ENCODE measurements at places on chromosomes 3 and 15.

DNA sequence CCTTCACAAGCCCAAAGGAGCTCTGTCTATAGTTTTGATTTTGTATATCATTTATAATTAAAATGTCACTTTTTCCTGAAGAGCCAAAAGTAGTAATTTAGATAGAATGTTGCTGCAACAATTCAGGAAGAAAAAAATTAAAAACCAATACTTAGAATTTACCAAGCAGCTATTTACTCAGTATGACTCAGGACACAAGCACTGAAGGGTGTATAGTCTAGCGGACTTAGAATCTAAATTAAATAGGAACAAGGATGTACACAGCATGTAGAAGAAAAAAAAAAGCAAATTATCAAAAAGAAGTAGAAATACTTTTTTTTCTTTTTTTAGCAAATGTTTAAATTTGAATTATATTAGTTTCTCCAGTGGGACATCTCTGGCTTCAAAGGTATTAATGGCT lies 31.6 kb downstream of the PGBD4 start:
- DNase-seq: no peak

GRCh38 chr15:32718227-32718820 lies 520 bp downstream of the GREM1 start:
- no peak for DNase-seq

GRCh38 chr3:13879946-13880810 lies at the start of gene WNT7A:
WNT7A (minus strand) TSS chr3:13880071; CDS start chr3:13879816, 255 bp downstream.
- DNase-seq: peak; percentile 20

GRCh38 chr3:157066335-157067098 lies 93.4 kb downstream of the CCNL1 start:
- DNase-seq: no peak

GRCh38 chr3:64901986-64902516 lies 214.3 kb upstream of the ADAMTS9 start:
- DNase-seq: no peak

- no peak for DNase-seq
Observed at GRCh38 chr15:66097151-66098021, 156.2 kb downstream of the MEGF11 start.

- DNase-seq: no peak
Observed at GRCh38 chr3:151367448-151367847, 17.1 kb downstream of the P2RY12 start.

DNA sequence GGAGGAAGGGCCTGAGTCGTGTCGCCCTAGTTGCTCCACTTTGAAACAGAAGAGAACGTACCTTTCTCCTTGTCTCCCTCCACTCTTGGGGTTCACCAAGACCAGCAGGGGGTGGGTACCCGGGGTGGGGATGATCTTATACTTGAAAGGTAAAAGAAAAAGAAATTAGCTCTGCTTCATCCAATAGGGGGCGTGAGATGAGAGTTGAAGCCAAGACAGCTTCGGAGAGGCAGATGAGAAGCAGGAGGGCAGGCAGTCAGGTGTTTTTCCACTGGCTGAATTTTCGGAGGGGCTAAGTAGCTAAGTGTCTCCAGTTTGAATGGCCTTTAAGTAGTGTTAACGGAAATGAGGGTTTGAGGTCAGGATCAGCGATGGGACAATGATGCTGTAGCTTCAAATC lies 100.4 kb downstream of the DGKG start:
- no peak for DNase-seq

DNA sequence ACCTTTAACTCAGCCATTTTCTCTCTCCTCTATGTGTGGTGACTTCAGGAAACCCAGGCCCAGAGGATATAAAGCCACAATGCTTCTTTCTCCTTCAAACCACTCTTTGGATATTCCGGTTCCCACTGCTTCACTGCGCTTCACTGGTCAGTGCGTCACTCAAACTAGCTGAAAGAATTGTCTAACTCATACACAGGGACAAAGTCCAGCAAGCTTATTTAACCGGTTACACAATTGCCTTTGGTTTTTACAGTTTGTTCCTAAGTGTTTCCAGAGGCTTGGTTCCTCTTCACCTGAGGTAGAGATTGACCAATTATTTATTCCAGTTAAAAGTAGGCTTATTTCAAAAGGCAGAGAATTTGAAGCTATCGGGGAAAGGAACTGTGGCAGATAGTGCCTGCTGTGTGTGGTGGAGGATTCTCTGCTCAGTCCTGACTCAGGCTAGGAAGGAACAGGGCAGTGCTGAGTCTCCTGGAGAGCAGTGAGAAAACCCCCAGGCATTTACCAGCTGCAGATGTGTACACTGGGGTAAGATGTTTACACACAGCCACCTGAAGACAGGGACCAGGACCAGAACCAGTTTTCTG lies at the start of gene HGD:
HGD (minus strand) TSS at position 145 of the 587 bp plus-strand sequence; CDS start at position 17, 128 bp downstream.
- DNase-seq: no peak

- peak; percentile 32 for DNase-seq
Observed at GRCh38 chr3:183895296-183895695, 10.6 kb upstream of the PARL start.

- DNase-seq: peak; percentile 76
Observed at GRCh38 chr3:172181932-172182586, 142.7 kb downstream of the FNDC3B start.

DNA sequence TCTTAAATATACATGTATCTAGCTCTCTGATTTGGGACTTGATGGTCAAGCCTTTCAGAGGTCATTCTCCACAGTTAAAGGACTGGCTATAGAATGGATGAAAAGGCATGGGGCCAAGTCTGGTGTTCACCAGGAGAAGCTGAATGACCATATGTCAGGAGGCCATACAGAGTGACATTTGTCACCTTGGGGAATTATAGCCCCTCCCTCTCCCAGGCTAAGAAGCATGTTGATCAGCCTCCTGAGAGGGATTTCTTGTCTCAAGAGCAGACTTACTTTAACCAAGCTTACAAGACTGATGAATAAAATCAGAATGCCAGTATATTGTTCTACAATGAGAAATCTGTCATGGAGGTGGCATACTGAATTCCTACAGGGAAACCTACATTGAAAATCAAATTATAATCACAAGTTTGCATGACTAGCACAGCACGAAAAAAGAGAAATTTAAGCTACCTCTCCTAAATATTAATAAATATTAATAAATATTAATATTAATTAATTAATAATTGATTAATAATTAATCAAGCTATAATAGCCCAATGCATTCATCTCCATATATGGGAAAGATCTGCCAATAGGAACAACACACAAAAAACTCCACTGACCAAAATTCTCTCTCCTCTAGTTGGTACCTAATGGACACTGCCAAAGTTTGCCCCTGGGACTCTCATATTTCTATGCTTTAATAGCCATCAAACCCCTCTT lies 47.3 kb downstream of the ATP8B4 start:
- DNase-seq: no peak

- peak; percentile 53 for DNase-seq
Observed at GRCh38 chr3:105353485-105354161, 13.1 kb upstream of the ALCAM start.

DNA sequence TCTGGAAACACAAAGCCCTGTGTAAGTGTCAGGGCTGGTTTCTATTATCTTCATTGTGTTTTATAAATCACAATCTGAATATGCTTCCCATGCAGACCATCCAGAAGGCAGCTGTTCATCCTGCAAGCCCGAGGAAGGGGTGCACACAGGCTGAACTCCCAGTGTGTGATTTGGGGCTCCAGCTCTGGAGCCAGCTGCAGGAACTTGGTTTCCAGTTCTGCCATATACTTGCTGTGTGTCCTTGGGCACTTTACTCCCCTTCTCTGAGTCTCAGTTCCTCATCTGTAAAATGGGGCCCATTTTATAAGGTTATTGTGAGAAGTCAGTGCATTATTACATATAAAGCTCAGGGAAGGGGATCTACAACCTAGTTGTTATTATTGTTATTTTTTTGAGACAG lies 22.6 kb downstream of the CYP8B1 start:
- no peak for DNase-seq

- no peak for DNase-seq
Observed at GRCh38 chr3:39727415-39727814, 82.0 kb upstream of the MYRIP start.

- no peak for DNase-seq
Observed at GRCh38 chr3:157363393-157363792, 73.3 kb upstream of the PTX3 start.

GRCh38 chr3:42827023-42827422 lies 17.8 kb downstream of the ACKR2 start:
- DNase-seq: no peak

DNA sequence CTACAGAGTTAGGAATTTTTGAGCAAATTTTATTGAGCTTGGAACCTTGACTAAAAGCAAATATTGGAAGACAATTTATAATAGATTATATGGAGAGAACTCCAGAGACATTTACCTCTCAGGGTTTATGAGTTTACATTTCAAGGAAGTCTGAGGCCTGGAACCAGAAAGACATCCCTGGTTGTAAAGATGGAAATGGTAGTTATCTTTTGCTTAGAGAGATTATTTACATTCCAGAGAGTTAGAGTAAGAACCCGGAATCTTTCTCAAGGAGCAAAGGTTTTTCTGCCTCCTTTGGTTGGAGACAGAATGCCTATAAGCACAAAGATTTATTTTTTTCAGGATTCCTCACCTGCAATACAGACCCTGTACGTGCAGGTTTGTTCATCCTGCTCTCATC lies 458.1 kb downstream of the TBL1XR1 start:
- DNase-seq: no peak

- DNase-seq: no peak
Observed at GRCh38 chr3:178676942-178677790, 140.9 kb downstream of the KCNMB2 start.

- no peak for DNase-seq
Observed at GRCh38 chr3:71121429-71122167, 461.9 kb downstream of the FOXP1 start.

DNA sequence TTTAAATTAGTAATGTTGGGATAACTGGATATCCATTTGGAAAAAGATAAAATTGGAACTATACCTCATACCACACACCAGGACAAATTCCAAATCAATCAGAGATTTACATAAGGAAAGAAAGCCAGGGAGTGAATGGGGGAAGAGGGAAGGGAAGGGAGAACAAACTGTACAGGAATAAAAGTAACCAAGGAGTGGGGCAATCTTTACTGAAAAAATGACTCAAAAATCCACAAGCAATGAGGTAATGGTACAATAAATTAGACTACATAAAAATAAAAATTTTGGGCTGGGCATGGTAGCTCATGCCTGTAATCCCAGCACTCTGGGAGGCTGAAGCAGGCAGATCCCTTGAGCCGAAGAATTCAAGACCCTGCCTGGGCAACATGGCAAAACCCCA lies 82.6 kb downstream of the MLH1 start:
- no peak for DNase-seq

DNA sequence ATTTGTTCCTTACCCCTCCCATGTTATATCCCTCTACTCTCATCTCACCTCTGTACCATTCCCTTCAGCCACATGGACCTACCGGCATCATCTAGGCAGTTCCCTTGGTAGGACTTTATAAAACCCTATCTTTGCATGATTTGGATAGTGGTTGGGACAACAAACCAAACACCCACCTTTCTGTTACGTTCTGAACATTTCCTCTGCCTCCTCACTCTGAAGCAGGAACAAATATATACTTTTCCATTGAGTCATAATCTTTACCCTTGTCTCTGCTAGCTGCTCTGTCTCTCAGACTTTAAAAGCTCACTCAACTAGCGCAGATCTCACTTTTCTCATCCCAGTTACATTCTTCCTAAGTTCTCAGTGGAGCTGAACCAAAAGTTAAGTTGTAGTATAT lies 17.8 kb downstream of the UBXN7 start:
- no peak for DNase-seq

GRCh38 chr15:40334941-40335795 lies 5.6 kb downstream of the CCDC9B start:
- no peak for DNase-seq

DNA sequence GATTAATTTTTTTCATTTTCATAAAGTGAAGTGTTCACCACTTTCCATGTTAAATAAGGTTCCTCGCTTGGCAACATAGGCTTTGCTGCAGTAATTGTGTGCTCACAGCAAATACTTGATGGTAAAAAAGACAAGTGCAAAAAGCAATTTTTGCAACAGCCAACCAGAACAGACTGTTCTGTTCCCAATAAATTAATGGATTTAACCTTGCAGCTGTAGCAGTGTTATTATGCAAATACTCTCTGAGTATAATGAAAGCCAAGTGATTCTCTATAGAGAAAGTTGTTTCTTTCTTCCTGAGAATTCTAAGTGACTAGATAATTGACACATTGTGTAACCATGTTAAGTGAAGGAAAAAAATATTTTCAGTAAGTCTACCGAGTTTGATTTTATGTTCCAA lies 183.7 kb upstream of the NAALADL2 start:
- DNase-seq: no peak

DNA sequence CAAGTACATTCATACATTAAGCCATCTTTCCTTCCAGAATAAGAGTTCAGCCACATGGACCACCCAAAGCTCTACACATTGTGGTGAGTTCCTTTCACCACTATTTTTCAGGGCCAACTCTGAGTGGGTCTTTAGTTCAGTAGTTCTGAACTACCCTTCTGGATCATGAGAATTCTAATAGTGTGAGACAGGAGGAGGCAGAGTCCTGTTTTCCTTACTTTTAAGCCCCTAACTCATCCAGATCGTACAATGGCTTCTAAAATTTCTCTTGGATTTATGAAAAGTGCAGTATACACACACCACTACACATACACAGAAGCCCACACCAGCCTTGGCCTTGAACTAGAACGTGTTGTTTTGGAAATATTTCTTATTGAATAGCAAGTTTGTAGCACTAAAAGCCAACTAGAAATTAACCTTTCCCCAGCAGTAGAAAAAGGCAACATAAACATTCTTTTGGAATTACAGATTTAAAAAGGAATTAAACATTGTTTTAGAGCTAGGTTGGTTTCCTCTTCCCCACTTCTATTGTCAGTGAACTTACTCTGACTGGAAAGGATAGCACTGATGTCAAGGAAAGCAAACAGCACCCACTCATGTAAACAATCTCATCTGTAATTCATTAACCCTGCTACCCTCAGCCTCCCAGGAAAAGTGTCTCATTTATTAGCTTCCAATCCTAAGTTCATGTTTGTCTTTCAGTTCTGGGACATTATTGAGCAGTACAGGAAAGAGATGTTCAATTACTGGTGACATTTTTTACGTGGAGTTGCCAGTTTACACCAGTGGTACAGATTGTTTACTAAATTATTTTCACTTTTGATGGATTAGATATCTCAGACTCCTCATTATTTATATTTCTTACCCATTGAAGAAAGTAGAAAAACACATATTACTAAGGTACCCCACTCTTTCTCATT lies 95.7 kb upstream of the AGTR1 start:
- peak; percentile 30 for DNase-seq

GRCh38 chr3:111152496-111152895 lies 80.9 kb downstream of the NECTIN3 start:
- no peak for DNase-seq

DNA sequence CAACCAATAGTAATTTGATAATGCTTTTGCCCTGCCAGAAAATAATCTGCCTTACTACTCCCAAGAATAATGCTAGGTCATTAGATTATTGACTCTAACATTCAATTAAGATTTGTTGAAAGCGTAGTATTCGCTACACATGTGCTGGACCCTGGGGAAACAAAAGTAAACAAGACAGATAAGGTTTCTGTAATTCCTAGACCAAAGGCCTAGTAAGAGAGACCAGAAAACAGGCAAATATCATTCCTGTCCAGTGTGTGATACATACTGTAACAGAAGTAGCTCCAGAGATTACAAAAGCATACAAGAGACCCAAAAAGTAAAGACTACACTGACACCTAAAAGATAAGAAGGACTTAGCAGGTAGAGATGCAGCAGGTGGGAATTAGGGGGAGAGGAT lies 60.8 kb downstream of the PLOD2 start:
- DNase-seq: no peak
